ENCODE measurements at places on chromosomes 11 and 22.

DNA sequence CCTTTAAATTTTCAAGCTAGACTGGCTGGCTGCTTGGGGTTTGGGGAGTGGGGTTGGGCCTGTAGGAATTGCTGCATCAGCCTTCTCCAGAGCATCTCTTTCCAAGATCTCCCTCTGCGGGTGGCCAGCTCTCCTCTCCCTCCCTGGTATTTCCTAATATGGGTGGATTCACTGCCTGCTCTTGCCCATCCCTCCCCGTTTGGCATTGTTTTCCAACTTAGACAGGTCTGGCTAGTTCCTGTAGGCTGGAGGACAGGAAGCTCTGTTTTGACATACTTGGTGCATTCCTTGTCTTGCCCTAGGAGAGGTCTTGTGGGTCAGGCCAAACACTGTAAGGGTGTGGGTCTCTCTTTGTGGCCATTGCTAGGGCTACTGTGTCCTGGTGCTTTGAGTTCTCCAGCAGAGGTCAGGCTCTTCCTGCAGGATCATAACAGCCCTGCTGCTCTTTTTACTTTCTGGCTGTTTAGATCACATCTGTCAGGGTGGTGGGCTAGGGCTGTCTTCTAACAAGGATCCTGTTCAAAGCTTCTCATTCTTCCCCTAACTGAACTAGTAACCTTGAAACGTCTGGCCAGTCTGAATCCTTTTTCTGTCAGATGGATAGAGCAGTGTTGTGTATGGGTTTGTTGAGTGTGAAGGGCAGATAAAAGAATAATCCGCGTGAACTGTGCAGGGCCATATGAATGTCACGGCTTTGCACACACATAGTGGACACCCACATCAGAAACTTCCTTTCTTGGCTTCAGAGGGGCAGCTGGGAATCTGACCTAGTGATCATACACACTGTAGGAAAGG, 18.3 kb upstream of the MICALL1 start:
- DNase-seq, result no peak

DNA sequence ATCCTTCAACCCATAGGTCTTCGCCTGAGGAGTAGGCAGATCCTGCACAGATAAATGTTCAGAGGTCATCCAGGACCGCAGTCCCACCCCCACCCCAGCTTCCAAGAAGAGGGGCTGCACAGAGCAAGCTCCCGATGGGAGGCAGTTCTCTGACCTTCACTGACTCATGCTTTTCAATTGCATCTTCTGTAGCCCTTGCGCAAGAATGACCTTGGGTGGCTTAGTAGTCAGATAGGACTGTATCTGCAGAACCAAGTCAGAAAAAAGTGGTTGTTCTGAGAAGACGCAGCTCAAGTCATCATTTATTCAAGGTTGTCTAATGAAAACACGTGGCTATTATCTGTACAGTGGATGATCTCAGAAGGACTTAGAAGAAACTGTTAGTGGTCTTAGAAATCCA, 16.4 kb upstream of the GRAMD1B start:
- DNase-seq, result no peak

GRCh38 chr22:36763576-36763975, 12.3 kb downstream of the IFT27 start:
- no peak for DNase-seq

DNA sequence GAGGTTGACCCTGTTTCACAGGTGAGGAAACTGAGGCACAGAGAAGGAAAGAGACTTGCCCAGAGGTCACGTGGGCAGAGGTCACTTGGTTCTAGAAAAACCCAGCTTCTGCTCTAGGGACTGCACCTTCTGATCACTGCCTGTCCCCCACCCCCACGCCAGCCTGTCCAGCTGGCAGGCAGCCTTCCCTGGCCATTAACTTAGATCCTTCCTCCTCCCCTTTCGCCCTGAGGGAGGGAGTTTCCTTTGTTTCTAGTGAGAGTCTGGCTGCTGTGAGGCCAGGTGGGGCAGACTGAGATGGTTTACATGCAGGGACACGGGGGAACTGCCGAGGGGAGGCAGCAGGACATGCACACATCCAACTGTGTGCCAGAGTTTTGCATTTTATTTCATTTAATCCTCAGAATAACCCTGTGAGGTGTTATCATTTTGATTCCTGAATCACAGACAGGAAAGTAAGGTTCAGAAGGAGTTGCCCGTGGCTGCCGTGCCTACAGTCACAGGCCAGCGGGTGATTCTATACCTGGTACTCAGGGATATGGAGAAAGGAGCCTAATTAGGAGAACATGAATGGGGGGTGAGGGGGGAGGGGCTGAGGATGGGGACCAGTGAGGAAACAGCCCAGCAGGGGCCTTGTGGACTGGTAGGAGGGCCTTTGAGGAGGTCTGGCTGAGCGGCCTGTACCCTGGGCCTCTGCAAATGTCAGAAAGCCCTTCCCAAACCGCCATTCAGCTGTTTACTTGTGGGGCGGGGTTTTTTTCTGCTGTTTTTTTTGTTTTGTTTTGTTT, 3.4 kb downstream of the FAM83F start:
- no peak for DNase-seq

- no peak for DNase-seq
Observed at GRCh38 chr11:122714004-122714403, 58.5 kb downstream of the UBASH3B start.

GRCh38 chr11:88042238-88042637, 133.0 kb downstream of the RAB38 start:
- DNase-seq, result no peak

All from activated CD8-positive, alpha-beta memory T cell treated with anti-CD3 and anti-CD28 coated beads, Interleukin-2, amount 50 U/mL, for 4 hours (primary cell).